ENCODE measurements at places on chromosomes 3 and 15.

DNA sequence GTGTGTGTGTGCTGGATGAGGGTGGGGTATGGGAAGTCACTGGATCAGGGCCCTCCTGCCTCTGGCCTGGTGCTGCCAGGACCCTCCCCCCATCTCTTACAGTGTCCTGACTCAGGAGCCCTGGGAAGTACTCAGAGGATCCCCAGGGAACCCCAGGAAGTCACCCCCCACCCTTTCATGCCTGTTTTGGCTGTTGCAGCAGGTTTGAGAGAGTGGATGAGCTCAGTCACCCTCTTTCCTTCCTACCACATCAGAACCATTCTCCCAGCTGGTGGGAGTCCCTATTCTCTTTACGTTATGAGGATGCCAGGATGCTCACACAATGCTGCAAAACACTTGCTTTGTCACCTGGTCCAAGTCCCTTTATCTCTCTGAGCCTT is 59.0 kb downstream of the BDH1 start:
- DNase-seq, result no peak

GRCh38 chr3:79297245-79297960 is 470.4 kb downstream of the ROBO1 start:
- DNase-seq, result no peak

- DNase-seq, result no peak
Measured at GRCh38 chr3:68103811-68104210, 449.4 kb upstream of the SUCLG2 start.

DNA sequence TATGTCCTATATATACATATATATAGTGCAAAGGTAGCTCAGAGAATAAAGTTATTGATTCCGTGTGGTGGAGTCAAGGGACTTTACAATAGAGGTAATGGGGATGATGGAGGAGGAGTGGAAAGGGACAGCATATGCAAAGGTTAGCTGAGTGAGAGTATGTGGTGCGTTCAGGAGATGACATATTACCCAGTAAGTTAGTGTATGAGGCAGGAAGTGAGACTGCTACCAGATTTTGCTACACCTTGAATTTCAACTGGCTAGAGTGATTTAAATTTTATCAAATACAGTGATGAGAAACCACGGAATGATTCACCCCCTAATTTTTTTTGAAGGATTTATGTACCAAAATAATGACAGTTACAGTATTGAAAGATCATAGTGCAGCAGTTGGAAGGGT is 2.8 kb downstream of the ACTL6A start:
- DNase-seq, result no peak

GRCh38 chr15:100186366-100186765 is 155.4 kb downstream of the ADAMTS17 start:
- DNase-seq, result no peak

DNA sequence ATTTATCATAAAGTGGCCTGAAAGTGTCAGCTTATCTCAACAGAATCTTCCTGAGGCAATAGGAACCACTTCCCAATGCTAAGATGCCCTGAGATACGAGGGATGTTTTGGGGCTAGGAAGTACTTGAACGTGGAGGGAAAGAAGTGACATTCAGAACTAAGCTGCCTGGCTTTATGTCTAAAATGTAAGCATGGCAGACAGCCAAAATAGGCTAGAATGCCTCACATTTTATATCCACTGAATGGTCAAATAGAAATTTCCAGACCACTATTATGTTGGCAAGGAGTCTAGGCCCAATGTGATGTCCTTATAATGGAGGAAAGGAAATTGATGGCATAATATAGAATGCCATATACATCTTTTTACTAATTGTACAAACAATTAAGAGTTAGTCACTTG is 154.9 kb downstream of the PEX5L start:
- DNase-seq, result no peak

DNA sequence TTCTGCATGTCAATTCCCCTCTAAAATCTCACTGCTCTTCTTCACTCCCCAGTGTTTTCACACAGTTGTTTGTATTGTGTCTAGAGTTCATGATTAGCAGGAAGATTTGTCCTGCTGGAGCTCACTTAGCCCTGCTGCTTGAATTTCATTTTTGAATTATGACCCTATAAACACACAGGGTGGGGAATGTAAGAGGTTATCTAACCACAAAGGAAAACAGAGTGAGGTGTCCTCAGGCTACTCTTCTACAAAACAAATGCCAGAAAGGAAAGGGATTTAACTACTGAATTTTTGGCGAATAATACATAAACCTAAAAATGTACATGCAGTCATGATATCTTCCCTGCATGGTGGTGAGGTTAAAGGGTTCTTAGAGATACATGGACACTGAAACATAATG is 215.1 kb upstream of the CNTN4 start:
- no peak for DNase-seq

DNA sequence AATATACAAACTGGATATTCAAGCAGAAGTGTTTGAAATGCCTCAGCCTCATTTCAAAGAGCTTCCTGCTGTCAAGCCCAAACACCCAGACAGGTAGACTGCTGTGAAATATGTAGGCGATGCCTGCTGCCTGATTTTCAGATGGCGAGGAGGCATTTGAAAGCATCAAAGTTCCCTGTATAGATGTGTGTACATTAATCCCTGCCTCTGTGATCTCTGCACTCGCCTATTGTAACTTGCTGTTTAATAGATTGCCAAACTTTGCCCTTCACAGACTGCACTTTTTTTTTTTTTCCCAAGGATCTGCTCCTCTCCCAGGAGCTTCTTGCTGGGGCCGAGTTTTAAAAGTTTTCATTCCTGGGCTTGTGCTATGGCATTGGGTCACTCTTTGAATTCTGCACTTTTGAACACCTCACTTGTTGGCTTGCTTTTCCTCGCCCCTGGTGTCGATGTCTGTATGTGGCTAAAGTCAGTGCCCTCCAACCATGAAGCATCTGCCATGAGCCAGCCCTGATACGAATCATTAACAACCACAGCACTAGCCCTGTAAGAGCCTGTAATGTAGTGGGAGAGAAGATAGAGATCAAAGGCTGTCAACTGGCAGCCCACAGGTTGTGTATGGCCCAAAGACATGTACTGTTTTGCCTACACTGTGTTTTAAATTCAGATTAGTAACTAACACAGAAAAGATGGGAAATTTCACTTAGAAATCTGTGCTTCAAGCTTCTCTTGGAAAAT is 287.6 kb upstream of the ICE2 start:
- DNase-seq, result no peak

GRCh38 chr3:55615694-55616295 is 128.7 kb upstream of the WNT5A start:
- no peak for DNase-seq

Measured in hematopoietic multipotent progenitor cell treated with erythropoietin and hydrocortisone succinate and interleukin-3 and kit ligand, for 17 days (in vitro differentiated cells).